ENCODE measurements at places on chromosomes 2 and 18.
A peak's percentile ranks its signal among the peaks of the same experiment; 100 is the strongest.

- no peak for DNase-seq
Measured at GRCh38 chr2:147524912-147525311, 319.9 kb upstream of the ACVR2A start.

DNA sequence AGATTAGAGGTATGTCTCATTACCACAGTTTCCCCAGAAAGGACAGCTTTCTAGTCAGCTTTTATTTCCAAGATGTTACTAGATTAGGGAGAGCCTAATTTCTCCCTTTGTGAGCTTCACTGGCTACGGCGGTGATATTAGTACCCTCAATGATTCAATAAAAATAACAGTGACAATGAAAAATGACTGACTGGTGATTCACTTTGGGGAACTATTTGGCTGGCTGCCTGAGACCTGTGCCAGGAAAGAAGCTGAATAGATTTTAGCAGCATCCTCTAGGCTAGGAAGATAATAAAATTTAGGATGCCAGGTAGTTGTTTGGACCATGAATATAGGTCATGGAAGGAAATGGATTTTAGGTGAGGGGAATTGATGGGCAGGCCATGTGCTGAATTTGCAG, 178.7 kb downstream of the FMNL2 start:
- DNase-seq = no peak

GRCh38 chr2:62785810-62786597, 80.5 kb downstream of the EHBP1 start:
- DNase-seq = no peak

DNA sequence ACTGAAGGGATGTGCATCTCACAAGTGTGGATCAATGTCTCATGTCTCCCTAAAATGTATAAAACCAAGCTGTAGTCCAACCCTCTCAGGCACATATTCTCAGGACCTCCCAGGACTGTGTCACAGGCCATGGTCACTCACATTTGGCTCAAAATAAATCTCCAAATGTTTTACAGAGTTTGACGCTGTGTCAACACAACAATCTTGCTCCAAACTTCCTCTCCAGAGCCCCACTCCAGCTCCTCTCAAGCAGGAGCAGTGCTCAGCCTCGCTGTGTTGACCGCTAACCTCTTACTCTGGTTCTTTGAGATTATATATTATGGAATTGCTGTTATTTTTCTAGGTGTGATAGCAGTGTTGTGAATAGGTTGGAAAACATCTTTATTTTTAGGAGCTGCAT, 56.2 kb downstream of the CYP27C1 start:
- DNase-seq = no peak

- no peak for DNase-seq
Measured at GRCh38 chr2:27915191-27915590, 24.7 kb downstream of the BABAM2 start.

DNA sequence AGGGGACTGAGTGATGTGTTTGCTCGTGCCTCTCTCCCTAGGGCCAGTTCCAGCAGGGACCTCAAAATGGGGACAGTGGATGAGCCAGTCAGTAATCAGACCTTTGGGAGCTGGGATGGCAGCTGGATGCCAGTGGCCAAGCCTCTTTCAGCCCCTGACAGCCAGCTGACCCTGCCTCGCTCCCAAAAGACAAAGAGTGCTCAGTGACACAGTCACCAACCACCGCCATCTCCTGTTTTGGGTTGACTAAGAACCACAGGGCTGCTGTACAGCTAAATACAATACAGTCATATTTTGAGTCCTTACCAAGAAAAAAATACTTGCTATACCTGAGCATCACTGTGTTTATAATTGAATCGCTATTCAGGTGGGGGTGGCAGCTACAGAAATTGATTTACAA, 75.7 kb downstream of the POU3F3 start:
- DNase-seq = no peak

GRCh38 chr2:145874466-145874865, 1354.5 kb upstream of the ZEB2 start:
- no peak for DNase-seq

DNA sequence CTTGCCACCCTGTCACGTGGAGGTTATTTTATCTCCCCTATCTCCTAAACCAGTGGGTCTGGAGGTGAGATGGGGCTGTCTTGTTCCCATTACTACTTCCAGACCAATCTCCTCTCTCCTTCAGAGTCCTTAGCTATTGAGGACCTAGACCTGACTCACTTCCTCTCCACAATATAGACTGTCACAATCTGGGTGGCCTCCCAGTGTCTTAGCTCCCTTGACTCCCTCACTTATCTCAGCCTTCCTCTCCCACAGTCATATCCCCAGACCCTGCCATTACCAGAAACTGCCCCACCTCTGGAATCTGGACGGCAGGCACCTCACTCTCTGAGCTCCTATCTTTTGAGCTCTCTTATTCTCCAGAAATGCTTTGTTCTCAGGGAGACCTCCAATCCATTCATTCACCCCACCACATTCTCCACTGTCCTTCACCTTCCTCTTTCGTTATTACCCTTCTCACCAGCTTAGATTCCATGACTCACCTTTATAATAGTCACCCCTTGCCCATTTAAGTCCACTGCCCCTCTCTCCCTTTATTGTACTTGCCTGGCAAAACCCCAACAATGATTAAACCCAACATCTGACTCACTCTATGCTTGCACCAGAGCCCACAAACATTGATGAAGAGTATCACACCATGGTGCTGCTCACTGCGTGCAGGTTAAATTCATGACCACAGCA, 23.3 kb upstream of the SIX3 start:
- no peak for DNase-seq

GRCh38 chr18:10463741-10464140, 9.3 kb downstream of the APCDD1 start:
- DNase-seq = no peak

DNA sequence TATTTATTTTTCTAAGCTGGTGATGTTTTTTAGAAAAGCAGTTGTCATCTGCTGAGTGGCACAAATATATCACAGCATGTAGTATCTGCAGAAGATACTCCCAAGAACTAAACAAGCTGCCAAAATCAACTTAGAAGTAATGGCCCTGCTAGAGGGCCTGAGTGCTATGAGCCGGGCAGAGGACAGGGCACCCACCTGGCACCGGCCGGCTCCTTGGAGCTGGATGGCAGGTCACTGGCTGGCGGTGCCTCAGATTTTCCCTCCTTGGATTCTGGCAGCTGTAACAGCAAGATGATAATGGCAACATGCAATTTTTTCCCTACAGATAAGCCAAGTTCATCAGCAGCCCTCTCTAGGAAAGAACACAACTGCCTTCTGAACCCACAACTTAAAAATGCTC, 79.7 kb downstream of the EMILIN2 start:
- DNase-seq = no peak

- DNase-seq = no peak
Measured at GRCh38 chr2:216428618-216429350, 16.5 kb downstream of the SMARCAL1 start.

- no peak for DNase-seq
Measured at GRCh38 chr2:188117706-188118105, 174.0 kb upstream of the GULP1 start.

DNA sequence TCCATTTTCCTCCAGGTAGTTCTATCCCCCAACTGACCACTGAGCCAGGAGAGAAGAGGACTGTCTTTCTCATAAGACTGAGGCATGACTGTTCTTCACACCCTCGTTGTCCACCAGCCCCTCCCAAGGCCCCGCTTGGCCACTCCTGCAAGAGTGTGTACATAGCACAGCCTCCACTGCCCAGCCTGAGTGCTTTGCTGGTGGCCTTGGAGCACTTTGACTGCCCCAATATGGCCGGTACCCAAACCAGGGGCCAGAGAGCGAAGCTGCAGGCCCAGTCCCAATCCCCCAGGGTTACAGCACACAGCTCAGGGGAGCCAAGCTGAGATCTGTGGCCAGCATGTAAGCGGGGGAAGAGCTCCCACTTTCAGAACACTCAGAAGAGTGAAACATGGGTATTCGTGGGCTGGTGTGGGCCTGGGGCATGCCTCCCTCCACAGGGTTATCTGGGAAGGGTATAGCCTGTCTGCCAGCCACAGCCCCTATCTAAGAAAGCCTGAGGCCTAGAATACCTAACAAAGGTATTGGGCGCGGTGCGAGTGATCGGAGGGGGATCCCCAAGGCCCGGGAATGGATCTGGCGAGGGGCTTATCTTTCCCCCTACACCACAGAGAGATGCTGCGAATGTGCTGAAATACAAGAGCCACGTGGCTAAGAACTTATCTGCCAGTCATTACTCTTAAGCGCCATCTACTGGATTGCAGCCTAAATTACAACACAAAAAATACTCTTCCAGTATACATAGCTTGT, 163.8 kb downstream of the WDPCP start:
- peak; percentile 45 for DNase-seq

DNA sequence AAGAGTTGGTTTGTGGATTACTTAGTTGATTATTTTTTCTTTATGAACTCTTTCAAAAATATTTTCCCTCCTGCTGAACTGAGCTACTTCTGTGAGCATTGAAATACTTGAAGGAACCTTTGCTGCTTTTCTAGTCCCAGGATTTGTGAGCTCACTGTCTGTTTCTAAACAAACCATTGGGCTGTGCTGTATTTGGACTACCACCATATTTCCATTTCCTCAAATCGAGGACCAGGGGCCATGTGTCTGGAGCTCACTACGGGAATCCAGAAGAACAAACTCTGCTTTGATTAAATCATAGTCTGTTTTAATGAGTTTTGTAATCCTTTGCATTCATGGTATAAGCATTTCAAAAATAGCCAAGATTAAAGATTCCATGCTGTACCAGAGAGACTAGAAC, 1.3 kb downstream of the MRPL33 start:
- DNase-seq = no peak

- no peak for DNase-seq
Measured at GRCh38 chr2:164920430-164920829, 34.9 kb downstream of the SLC38A11 start.

DNA sequence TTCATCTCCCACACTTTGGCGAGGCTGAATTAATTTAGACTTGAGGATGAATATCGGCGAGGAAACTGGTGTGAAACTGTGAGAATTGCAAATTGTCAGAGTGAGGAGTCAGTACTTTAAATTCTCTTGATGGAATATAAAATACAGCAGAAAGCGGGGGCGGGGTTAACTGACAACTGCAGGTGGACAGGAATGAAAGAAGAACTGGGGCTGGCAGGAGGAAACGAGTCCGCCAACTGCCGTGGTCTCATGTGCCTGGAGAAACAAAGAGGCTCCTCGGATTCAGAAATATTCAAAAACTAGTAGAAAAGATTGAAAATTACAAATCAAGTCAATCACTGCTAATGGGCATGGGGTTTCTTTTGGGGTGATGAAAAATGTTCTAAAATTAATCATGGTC, 44.3 kb downstream of the MOGAT1 start:
- DNase-seq = no peak

- no peak for DNase-seq
Measured at GRCh38 chr2:119477113-119477505, 45.5 kb downstream of the TMEM37 start.

- no peak for DNase-seq
Measured at GRCh38 chr2:223068071-223068470, 16.1 kb downstream of the KCNE4 start.

DNA sequence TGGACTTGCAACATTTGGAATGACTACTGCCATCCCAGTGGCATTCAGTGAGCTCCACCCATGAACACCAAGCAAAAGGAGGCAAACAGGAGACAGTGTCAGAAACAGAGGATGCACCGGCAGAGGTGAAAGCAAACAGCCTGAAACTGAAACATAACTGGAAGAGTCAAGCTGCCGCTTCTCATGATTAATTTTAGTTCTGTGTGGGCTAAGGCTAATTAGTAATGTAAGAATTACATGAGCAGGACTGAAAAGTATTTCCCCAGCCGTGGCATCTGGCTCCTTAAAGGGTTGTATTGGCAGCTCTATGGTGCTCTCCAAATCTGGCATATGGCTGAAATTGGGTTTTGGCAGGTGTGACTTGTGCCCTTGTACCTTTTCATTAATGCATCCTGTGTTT, 1108.1 kb downstream of the TSN start:
- no peak for DNase-seq

DNA sequence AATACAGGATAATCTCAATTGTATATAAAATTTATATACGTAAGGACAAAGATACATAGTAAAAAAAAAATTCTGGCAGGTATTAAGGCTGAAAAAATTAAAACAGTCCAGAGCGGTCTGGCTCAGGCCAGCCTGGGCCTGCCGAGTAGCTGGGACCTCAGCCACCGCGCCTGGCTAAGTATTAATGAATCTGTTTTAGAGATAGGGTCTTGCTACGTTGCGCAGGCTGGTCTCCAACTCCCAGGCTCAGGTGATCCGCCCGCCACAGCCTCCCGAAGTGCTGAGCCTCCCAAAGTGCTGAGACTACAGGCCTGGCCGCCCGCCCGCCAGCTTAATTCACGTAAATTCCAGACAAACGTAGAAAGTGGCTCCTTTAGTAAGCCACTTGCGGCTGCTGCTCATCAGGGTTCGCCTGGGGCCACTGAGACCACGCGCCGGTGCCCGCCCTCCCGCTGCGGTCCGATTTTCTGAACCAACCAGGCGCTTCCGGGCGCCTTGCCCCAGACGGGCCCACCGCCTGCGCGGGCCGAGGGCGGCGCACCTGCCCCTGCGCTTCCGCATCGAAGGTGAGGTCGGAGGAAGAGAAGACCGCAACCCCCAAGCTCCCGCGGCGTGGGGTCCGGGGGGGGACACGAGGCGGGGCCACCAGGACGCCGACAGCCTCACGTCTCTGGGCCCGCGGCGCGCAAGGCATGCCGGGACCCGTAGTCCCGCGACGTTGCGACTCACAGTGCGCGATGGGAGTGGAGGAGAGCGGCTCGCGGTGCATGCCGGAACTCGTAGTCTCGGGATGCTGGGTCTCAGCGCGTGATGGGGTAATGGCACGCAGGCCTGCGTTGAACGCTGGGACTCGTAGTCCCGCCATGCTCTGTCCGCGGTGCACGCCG, 695 bp upstream of the CTDP1 start:
- peak; percentile 95 for DNase-seq

DNA sequence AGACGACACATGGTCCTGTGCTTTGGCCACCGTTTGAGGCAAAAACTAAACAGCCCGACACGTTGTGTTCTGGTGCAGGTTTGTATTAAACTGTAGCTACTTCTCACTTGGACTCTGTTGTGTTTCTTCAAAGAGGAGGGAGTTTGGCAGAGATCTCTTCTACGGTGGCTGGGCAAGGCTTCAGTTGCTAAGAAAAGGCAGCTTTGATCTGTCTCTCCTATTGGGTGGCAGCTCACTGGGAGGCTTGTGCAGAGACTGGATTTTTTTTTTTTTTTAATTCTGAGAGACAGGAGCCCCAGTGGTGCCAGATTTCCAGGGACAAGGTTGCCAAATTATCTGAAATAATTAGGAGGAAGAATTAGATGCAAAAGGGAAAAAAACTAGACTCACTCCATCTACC, 20.2 kb upstream of the MAPRE3 start:
- DNase-seq = no peak

- no peak for DNase-seq
Measured at GRCh38 chr2:150607390-150607811, 119.9 kb upstream of the RND3 start.

- DNase-seq = no peak
Measured at GRCh38 chr18:55869556-55870501, 281.8 kb upstream of the TCF4 start.

DNA sequence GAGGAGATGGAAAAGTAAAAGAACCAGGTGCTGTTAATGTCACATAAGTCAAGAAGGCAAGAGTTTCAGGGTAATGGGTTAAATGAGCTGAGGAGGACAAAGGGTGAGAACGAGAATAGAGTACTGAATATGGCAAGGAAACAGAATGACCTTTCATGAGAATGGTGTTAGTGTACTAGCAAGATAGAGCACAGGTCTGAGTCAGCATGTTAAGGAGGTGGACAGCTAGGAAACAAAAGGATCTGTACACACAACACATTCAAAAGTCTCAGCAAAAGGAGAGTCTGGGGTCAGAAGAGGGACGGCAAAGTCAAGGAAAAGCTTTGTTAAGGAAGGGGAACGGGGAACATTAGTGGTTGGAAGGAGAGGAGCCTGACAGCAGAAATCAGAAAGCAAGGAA, 28.9 kb downstream of the LMAN2L start:
- DNase-seq = no peak
